ENCODE measurements at places on chromosomes 6 and 20. TPM values are rescaled to one million over a fixed set of nuclear protein-coding genes. Genes with fewer than 3 reads are reported as not detected.

The ECT2L gene
- 0.25 TPM for polyA plus RNA-seq

The CASS4 gene
- polyA plus RNA-seq, result 3.8 TPM

- DNase-seq, result no peak
Observed at GRCh38 chr20:13455713-13456112, 183.0 kb downstream of the TASP1 start.

DNA sequence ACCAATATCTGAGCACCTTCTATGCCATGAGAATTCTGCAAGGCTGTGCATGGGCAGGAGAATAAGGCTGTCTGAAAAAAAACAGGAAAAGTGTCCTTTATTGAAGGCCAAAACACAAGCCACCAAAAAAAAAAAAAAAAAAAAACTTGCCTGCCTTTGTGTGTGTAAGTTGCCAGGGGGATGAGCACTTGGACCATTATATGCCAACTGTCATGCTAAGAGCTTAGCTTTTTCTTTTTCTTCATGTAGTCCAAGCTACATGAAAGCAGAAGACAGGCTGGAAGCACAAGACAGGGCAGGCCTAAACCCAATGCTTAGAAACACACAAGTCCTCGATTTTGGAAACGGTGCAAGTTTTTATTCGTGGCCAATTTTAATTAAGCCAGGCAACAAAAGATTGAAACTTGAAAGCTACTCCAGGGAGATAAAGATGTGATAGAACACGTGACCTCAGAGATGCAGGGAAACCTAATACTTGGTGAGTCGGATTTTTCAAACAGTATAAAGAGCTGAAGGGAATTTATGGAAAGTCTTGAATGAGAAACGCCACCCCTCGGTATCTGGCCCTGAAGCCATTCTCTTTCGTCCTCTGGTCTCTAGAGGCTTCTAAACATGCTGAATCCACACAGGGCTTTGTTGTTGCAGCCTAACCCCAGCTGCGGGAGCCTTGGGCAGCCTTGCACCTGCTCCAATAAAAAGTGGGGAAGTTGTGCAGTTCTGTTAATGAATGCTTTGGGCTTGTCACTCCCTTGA lies 8.6 kb downstream of the BMP7 start:
- no peak for DNase-seq

DNA sequence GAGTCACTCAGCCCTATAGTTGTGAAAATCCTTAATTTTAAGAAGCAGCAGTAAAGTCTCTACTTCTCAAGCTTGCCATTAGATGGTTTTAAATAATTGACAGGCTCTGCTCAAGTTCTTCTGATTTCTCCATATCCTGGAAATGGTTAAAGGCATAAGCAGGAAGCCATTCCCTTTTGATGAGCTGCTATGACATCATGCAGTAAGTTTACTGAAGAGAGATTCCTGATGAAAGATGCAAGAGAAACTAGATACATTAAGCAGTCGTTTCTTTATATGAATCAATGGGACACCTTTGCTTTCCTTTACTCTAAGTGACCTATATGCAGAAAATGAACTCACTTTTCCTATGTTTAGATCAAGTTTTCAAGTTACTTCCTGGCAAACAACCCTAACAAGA lies 9.8 kb downstream of the POPDC3 start:
- no peak for DNase-seq

Data from left renal cortex interstitium (tissue), 4 donors.